ENCODE measurements at places on chromosomes 1 and 21.

DNA sequence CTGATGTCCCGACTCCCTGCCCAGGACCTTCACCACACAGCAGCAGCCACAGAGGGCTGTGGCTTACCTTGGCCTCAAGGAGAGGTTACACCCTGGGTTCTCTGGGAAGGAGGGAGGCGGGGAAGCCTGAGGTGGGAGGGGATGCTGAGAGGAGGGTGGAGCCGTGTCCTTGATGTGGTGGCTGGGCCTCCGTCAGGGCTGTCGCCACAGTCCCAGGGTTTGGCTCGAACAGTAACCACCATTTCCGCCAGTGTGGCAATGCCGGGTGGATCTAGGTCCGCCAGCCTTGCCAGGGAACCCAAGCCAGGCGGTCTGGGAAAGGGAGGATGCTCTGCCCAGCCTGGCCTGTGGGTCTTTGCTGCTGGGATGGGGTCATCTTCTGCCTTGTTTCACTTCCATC lies 18.4 kb upstream of the CDCA8 start:
- no peak overlapping the region for H3K27ac ChIP-seq
- H3K36me3 ChIP-seq = peaks cover under 1% of the 10 kb centered on the region
- peaks cover 19% of the 10 kb centered on the region for H3K27me3 ChIP-seq
- H3K4me3 ChIP-seq = no peak overlapping the region
- no peak for DNase-seq

- no peak for DNase-seq
Measured at GRCh38 chr1:86466986-86467385, 1.7 kb upstream of the CLCA1 start.

GRCh38 chr1:15848929-15849774 lies 1.6 kb downstream of the SPEN start:
- H3K4me3 ChIP-seq = peak overlapping the region; percentile 98
- H3K27ac ChIP-seq = peak overlapping the region; percentile 98
- peak; percentile 90 for DNase-seq
- no peaks in the 10 kb centered on the region for H3K36me3 ChIP-seq

DNA sequence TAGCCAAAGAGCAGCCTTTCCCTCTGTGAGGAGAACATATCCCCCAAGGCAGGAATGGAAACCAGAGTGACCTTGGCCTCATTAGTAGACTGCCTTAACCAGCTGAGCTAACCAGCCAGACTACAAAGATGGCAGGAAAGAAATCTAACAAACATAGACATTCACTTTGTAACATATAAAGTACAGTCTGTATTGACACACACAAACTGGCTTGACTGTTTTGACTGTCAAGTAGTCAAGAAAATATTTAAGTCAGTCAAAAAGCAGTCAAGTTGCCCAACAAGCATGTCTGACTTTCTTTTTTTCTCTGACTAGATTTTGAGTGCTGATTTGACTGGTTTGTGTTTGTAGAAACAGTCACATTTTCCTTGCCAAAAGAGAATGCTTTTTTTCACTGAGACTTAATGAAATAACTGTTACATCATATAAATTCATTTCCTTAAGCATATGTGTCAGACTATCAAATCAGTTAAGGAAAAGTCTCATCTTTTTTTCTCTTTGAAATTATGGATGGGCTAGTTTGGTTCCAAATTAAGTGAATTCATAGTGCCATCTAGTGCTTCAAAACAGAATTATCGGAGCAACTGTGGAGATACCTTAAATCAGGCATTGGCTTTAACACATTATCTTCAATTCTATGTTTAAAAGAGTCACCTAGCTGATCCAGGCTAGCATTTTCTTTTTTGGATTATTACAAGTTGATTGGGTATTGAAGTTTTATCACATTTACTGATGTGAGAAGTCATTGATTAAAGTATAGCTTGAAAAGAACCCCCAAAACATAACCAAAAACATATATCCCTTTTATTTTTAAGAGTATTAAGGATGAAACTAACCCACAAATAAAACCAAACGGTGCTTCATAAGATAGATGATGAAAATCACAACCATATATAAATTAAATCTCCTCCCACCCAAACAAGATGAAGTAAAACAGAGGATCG lies 75.0 kb downstream of the ATP6V1G3 start:
- peak overlapping the region; percentile 81 for H3K27ac ChIP-seq
- H3K36me3 ChIP-seq = no peaks in the 10 kb centered on the region
- H3K27me3 ChIP-seq = no peaks in the 10 kb centered on the region
- H3K4me3 ChIP-seq = no peak overlapping the region
- no peak for DNase-seq
- peaks cover 37% of the 10 kb centered on the region for H3K4me1 ChIP-seq

DNA sequence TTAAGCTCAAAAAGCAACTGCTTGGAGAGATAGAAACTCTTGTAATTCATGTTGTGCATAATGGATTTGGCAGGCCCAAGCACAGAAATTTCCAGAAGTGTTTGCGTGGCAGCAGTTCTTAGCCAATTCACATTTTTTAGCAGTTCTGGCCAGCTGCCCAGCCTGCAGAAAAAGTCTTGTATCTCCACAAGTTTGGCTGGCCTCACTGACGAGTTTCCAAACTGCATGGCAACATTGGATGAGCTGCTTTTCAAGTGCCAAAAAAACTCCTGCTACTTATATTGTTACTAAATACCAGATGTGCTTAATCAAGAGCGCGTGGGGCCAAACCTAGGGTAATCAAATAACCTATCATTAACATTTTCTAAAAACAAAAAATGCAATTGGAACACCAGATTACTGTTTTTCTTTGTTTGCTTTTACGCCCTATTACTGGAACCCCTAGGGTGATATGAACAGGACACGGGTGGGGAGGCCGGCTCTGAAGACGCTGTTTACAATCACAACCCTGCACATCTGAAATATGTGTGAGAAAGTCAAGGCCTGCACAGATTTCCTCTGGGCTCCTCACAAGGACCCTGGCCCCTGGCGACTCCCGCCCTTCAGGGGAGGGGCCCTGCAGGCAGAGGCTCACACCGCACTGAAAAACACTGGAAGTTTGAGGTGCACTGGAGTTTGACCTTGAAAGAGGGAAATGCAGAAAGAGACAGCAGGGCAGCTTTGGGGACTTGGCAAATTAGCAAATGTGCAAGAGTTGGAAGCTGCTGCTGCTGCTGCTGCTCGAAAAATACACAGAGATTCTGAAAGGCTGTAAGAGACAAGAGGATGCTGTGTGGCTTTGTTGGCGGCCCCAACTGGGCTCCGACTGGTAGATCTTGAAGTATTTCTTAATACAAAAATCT lies 55.2 kb upstream of the TARBP1 start:
- peak overlapping the region; percentile 96 for H3K27ac ChIP-seq
- no peaks in the 10 kb centered on the region for H3K36me3 ChIP-seq
- peak overlapping the region; percentile 21 for H3K4me3 ChIP-seq
- peaks cover 63% of the 10 kb centered on the region for H3K4me1 ChIP-seq
- H3K27me3 ChIP-seq = no peaks in the 10 kb centered on the region
- peak; percentile 91 for DNase-seq

DNA sequence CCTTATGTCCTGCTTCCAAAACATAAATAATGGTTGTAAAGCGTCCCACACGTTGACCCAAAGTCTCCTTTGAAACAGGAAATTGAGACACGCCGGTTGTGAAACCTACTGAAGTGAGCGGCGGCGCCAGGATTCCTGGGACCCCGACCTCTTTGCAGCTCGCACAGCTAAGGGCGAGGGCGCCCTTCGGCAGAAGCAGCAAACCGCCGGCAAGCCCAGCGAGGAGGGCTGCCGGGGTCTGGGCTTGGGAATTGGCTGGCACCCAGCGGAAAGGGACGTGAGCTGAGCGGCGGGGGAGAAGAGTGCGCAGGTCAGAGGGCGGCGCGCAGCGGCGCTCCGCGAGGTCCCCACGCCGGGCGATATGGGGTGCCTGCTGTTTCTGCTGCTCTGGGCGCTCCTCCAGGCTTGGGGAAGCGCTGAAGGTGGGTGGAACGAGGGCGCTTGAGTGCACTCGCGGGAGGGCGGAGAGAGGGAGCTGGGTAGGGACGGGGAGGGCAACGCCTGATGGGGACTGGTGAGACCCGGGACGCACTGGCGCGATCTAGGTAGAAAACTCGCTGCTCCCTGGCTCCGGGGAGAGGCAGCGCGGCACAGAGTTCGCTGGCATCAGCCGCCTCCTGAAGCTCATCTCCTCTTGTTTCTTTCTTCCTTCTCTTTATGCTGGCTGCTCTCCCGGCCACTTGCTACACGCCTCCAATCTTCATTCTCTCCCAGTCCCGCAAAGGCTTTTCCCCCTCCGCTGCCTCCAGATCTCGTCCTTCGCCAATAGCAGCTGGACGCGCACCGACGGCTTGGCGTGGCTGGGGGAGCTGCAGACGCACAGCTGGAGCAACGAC lies at the start of gene CD1D:
CD1D (plus strand) TSS at position 155 of the 836 bp plus-strand sequence; CDS start at position 362, 207 bp downstream.
- no peak within 1 kb of the TSS for H3K27ac ChIP-seq
- H3K36me3 ChIP-seq = no peaks in the 10 kb centered on the region
- peaks cover 73% of the 10 kb centered on the region for H3K27me3 ChIP-seq
- no peak for DNase-seq
- H3K4me1 ChIP-seq = peaks cover 15% of the 10 kb centered on the region
- peak within 1 kb of the TSS; percentile 70 for H3K4me3 ChIP-seq

DNA sequence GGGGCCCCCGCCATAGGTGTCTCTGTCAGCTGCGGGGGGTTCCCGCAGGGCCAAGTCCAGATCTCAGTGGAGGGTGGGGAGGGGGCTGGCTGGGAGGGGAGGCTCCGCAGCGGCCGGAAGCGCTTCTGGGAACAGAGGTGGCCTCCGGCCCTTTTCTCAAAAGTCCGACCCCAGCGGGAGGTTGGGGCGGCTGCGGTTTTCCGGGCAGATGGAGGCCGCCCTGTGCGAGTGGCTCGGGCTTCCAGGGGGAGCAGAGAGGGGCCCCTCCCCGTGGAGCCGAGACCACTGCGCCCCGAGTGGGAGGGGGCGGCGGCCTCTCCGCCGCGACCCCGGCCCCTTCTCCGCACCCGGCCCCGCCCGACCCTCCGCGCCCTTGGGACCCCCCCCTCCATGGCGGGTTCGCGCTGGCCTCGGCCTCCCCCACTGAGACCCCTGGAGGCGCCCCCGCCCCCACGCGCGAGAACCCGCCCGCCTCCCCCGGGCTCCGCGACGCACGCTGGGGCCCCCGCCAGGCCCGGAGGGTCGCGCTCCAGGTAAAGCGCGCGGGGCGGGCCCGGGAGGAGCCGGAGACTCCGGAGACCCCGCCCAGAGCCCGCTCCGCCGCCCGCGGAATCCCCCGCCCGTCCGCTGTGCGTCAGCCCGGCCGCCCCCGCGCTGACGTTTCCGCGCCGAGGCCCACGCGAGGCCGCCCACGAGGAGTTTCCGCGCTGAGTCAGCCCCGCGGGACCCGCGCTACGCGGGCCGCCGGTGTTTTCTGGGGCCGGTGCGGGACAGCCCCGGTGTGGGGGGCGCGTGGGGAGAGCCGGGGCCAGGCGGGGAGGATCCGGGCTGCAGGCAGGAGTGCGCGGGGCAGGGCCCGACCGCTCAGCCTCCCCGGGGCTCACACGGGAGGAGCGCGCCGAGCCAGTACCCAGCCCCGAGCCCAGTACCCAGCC lies 5.2 kb downstream of the TNFRSF18 start:
- H3K4me1 ChIP-seq = peaks cover 5% of the 10 kb centered on the region
- no peak overlapping the region for H3K27ac ChIP-seq
- no peak for DNase-seq
- peak overlapping the region; percentile 35 for H3K4me3 ChIP-seq
- H3K36me3 ChIP-seq = no peaks in the 10 kb centered on the region

All from osteocyte (in vitro differentiated cells).